CD4-positive, alpha-beta T cell treated with Interleukin-17A for 4 hours (primary cell): ENCODE measurements at places on chromosomes 2 and 18.

DNA sequence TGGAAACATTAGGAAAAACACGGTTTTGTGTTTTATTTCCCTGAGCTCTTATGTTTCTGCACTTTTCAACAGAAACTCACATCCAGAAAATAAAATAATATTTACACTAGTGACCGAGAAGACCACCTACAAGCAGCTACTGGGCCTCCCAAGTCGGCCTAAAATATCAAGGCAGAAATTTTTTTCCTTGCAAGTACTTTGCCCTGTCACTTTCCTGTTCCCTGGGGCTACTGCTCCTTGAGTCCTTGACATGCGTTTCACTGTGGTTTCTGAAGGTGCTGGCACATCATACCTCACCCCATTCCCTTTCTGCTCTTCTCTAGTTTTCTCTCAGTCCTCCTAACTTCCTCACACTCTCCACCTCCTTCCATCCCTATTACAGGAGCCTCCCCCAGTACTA lies 279.1 kb downstream of the AGPS start:
- no peak for DNase-seq

DNA sequence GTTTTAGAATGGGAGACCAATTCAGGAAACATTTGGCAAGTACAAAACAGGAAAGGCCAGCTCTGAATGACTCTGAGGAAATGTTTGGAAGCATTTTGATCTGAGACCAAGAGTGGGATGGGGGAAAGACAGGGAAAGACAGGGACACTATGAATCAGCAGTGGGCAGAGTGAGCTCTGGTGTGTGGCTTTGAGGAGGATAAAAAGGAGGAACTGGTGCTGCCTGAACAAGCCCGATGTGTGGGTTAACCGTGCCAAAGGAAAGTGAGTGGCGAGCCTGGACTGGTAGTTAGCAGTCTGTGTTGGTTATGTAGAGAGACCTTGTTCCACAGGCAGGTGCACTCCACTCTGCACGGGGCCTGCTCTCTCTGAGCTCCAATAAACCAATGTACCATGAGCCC lies 5.3 kb downstream of the MFSD6 start:
- no peak for DNase-seq

- no peak for DNase-seq
These were observed 37.9 kb upstream of the ID2 start for GRCh38 chr2:8643996-8644356.

DNA sequence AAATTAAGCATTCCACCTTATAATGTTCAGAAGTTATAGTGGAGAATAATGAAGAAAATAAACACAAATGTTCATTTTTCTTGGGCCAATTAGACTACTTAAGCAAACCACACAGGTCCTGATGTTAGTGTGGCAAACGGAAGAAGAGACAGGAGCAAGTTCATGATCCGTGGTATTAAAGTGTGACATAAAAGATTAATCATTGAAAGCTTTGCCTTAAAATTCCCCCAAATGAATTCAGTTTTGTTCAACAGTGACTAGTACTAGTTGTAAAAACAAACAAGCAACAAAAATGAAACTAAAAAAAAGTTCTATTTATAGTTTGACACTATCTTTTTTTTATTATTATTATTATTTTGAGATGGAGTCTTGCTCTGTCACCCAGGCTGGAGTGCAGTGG lies 73.7 kb downstream of the RFTN2 start:
- no peak for DNase-seq

- no peak for DNase-seq
These were observed 391.2 kb upstream of the HNRNPA3 start for GRCh38 chr2:176821350-176821749.

DNA sequence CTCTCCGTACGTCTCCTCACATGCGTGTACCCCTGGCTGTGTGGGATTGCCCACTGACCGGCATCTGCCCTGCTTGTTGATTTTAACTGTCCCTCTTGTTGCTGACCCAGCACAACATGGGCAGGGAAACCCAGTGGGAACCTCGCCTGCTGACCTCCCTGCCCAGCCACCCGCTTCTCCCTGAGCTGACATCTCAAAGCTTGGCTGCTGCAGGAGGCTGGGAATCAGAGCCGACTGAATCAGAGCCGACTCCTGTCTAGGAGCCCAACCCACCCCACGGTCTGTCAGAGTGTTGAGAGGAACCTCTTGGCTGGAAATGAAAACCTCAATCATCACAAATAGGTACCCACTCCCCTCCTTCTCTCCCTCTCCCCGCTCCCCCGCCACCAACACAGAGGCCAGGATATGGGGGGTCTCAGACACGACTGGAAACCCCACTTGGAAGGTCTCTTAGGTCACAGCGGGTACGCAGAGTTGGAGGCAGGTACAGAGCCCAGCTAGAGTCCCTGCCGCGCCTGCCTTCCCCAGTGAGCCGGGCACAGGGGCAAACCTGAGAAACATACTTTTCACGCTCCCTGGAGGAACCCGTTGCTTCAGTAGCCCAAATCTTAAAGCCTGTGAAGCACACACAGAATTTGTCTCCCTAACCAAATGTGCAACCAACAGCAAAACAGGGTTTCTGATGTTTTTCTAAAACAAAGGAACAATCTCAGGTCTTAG lies 784 bp downstream of the EDAR start:
- DNase-seq = peak; percentile 50

- DNase-seq = no peak
These were observed 64.8 kb downstream of the PDCL3 start for GRCh38 chr2:100627330-100628300.

DNA sequence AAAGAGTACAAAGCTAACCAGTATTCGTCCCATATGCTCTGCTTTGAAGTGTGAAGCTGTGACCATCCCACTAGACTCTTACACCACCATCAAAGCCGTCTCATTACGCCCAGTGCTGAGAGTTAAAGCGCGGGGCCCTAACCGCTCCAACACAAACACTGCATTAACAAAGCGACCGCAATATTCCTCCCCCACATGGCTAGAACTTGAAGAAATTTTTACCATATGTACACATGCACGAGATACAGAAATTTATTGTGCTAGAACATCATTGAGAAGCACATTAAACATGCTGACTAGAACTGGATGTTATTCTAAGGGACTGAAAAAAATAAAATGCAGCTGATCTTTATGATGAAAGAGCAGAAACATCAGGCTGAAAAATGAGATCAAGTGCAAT lies 20.5 kb downstream of the FTCDNL1 start:
- DNase-seq = no peak

- DNase-seq = no peak
These were observed at the start of gene CRACDL for GRCh38 chr2:98935777-98936352. TSS of gene CRACDL (minus strand) at chr2:98936225. CDS start at chr2:98846800, 89,425 bp downstream.

DNA sequence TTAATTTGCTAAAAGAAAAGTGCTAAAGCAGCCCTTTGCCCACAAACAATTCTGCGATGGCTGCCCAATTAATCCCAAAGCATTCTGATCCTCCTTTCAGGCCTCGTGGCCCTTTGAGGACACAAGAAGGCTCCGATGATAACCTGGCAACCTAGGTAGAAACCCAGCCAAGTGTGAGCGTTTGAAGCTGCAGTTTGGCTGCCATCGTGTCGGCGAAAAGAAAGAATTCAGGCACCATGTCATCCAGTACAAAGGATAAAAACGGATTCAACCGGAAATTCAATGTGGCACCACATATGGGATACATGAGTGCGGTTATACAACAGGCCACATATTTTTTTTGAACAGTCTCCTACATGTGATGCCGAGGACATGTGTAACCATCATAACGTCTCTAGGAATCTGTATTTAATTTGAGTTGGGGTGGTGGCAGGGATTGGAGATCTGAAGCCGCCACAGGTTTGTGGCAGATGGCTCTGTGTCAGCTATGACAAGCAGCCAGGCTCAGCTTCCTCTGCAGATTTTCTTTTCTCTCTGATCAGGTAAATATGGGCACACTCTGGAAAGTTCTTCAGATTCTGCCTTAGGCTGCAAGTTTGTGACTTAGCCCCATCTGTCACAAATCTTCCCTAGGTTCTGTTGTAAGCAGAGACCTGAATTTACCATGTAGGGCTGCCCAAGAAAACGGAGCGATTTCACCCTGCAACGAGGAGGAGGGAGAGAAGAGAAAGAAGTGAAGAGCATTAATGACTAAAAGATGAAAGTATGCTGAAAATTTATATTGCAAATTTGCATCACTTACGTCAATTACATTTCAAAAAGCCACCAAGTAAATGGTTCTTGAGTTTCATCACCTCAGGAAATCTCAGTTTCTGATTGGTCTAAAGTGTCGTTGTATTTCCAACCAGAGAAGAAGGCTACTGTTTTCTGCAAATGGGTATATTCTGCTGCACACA lies 573.2 kb downstream of the ZEB2 start:
- DNase-seq = no peak

- DNase-seq = no peak
These were observed 85.1 kb upstream of the ZNF532 start for GRCh38 chr18:58779529-58779928.

GRCh38 chr2:134284119-134284670 lies 30.3 kb downstream of the MGAT5 start:
- no peak for DNase-seq
